ENCODE measurements at places on chromosomes 6 and 20. TPM values are rescaled to one million over a fixed set of nuclear protein-coding genes. Genes with fewer than 3 reads are reported as not detected.

PRKN gene
- 0.19 TPM for polyA plus RNA-seq

CCN5 gene
- not detected for polyA plus RNA-seq

TTLL9 gene
- polyA plus RNA-seq, result 0.06 TPM

THBD gene
- polyA plus RNA-seq, result 0.46 TPM

LY6G5C gene
- polyA plus RNA-seq, result 2.1 TPM

TFAP2A gene
- 0.24 TPM for polyA plus RNA-seq

F13A1 gene
- 0.57 TPM for polyA plus RNA-seq

RBM38 gene
- 131 TPM for polyA plus RNA-seq

PLG gene
- polyA plus RNA-seq, result not detected

DEFB124 gene
- not detected for polyA plus RNA-seq

LINC00237 gene
- polyA plus RNA-seq, result 0.22 TPM

STX11 gene
- polyA plus RNA-seq, result 0.20 TPM

PRL gene
- polyA plus RNA-seq, result not detected

CYP21A2 gene
- polyA plus RNA-seq, result 0.23 TPM

FAM162B gene
- polyA plus RNA-seq, result 2.6 TPM

EEF1A1 gene
- 10,552 TPM for polyA plus RNA-seq

PPIL6 gene
- 0.19 TPM for polyA plus RNA-seq

CCM2L gene
- polyA plus RNA-seq, result 23.1 TPM

GABRR1 gene
- 0.63 TPM for polyA plus RNA-seq

ZNF165 gene
- polyA plus RNA-seq, result 1.2 TPM

CST4 gene
- polyA plus RNA-seq, result not detected

PHIP gene
- 5.1 TPM for polyA plus RNA-seq

SLC16A10 gene
- 23.2 TPM for polyA plus RNA-seq

PLCB4 gene
- 3.2 TPM for polyA plus RNA-seq

SIRPA gene
- polyA plus RNA-seq, result 3.9 TPM

C6orf47 gene
- 7.2 TPM for polyA plus RNA-seq

ID4 gene
- polyA plus RNA-seq, result 2.0 TPM

DCDC2 gene
- 0.03 TPM for polyA plus RNA-seq

TRIM39 gene
- polyA plus RNA-seq, result 7.3 TPM

PREX1 gene
- 10.7 TPM for polyA plus RNA-seq

CGA gene
- polyA plus RNA-seq, result not detected

KCNQ2 gene
- polyA plus RNA-seq, result 277 TPM

RAB32 gene
- 3.9 TPM for polyA plus RNA-seq

EDEM2 gene
- polyA plus RNA-seq, result 15.2 TPM
